ENCODE measurements at places on chromosomes 7 and 10.
A peak's percentile ranks its signal among the peaks of the same experiment; 100 is the strongest.

GRCh38 chr10:37067576-37067975 is 57.8 kb upstream of the ANKRD30A start:
- DNase-seq, result no peak

DNA sequence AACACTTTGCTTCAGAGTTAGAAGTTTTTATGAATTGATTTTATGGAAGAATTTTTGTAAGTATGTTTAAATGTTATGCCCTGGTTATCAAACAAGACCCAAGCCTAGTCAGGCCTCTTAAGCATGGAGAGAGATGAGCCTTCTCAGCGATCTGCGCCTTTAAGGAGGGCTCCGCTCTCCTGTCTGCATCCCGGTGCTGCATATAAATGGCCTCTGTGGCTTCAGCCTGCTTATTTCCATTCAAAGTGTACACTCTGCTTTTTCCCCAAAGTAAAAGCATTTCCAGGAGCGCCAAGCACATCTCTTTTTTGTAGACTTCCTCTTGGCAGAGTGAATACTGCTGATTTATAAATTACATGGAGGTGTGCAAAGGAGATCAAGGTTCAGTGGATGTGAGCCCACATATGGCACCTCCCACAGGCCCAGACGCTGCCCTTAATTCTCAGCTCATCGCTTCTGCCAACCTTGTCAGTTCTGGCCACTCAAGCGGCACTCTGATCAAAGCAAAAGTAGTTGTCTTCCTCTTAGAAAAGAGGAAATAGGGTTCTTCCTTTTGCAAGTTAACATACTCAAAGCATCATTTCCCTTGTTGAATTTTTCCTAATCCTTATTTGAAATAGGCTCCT is 70.0 kb upstream of the SFMBT2 start:
- no peak for DNase-seq

DNA sequence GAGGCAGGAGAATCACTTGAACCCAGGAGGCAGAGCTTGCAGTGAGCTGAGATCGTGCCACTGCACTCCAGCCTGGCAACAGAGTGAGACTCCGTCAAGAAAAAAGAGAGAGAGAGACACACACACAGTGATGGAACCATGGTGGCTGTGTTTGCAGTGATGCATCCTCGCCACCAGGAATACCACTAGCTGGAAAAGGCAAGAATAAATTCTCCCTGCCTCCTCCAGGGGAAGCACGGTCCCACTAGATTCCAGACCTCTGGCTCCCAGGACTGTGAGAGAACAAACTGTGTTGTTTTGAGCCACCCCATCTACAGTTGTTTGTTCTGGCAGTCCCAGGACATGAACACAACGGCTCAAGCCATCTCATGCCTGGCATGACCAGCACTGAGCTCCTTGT is 320.3 kb upstream of the FOXK1 start:
- DNase-seq, result no peak

GRCh38 chr10:31051703-31052102 is 20.0 kb upstream of the ZNF438 start:
- DNase-seq, result peak; percentile 38

DNA sequence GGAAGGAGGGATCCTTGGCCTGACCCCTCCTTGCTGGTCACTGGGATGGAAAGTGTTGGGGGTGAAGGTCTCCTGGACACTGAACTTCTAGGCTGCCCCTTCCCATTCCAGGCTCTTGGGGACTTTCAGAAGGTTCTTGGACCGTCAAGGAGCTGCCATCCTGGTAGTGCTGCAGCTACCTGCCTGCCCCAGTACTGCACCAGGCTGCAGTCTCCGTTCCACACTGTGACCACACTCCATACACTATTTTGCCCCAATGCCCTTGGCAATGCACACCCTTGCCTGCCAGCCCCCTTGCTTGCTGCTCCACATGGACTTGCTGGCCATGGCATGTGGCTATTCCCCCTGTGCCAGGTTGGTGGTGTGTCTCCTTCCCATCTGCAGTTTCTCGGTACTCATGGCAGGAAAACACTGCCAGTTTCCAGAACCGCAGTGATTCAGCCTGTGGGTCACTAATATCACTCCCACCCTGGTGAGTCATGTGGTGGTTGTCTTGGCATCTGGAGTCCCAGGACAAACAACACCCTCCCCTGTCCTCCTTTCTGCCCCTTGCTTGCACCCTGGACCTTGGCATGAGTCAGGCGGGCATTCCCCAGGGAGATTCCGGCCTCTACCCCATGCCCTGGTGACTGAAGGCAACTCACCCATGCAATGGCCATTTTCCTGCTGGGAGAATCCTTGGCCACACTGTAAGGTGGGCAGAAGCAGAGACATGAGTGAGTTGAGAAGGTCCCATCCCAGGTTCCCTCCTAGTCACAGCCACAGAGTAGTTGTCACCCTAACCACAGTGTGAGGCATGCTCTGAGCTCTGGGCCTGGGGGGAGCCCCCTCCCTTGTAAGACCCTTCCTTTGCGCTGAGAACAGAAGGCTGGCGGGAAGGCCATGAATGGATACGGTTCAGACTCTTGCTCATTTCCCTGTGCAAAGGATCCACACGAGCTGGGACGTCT is 32.8 kb downstream of the GOLGA7B start:
- DNase-seq, result peak; percentile 65

DNA sequence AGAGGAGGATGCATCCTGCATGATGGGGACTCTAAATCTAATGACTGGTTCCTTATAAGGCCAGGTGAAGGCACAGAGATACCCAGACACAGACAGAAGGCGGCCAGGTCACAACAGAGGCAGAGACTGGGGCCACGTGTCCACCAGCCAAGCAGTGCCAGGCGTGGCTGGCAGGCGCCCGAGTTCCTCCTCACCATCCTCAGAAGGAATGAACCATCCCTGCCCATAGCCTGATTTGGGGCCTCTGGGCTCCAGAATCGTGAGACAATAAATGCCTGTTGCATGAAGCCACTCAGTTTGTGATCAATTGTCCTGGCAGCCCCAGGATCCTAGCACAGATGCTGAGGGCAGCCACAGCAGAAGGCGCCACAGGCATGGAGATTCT is 69.0 kb upstream of the TNRC18 start:
- DNase-seq, result no peak

GRCh38 chr10:1577373-1577770 is 160.0 kb downstream of the ADARB2 start:
- no peak for DNase-seq

DNA sequence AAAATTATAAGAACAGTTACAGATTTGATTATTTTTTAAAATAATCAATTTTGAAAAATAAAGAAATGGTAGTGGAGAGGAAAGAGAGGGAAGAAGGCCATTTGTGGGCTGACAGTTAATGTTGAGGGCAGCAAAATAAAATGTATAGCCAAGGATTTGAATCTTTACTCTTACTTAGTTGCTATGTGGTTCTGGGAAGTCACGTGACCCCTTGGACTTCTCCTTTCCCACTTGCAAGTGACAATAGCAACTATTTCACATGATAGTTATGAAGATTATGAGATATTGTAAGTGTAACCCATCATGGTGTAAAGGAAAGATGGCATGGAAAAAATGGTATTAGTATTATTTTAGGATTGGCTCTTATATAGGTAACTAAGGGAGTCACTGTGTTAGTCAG is 567.3 kb upstream of the GHITM start:
- no peak for DNase-seq

DNA sequence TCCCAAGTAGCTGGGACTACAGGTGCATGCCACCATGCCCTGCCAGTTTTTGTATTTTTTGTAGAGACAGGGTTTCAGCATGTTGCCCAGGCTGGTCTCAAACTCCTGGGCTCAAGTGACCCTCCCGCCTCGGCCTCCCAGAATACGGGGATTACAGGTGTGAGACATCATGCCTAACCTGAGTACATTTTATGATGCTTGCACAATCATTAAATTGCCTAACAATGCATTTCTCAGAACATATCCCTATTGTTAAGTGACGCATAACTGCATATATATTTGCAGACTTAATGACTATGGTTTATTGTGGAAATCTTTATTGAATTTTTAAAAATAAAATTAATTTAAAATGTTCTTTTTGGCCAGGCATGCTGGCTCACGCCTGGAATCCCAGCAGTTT is 30.7 kb downstream of the INA start:
- no peak for DNase-seq

- no peak for DNase-seq
Observed at GRCh38 chr10:114307731-114308130, 68.7 kb downstream of the VWA2 start.

GRCh38 chr7:134886353-134887057 is 99.8 kb upstream of the AGBL3 start:
- DNase-seq, result peak; percentile 87

GRCh38 chr7:97512441-97513207 is 219.3 kb upstream of the TAC1 start:
- no peak for DNase-seq

- peak; percentile 70 for DNase-seq
Observed at GRCh38 chr7:113086431-113086888, at the start of gene GPR85. GPR85 (minus strand) TSS chr7:113086827; CDS start chr7:113084721, 2,106 bp downstream.

DNA sequence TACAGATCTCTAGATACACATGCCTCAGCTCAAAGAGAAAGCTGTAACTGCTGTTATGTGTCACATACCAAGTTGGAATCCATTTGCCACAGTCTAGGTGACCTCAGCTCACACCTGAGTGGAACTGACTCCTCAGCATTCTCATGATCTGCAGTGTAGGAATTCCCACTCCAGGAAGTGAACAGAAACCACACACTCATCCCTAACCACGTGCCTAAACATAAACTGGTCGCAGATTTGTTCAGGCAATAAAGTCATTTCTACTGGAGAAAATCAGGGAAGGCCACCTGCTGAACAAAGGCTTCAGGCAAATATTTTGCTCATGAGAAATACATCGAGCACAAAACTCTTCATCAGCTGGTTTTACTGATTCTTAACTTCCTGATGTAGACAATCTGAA is 23.0 kb upstream of the ZMYND11 start:
- no peak for DNase-seq

DNA sequence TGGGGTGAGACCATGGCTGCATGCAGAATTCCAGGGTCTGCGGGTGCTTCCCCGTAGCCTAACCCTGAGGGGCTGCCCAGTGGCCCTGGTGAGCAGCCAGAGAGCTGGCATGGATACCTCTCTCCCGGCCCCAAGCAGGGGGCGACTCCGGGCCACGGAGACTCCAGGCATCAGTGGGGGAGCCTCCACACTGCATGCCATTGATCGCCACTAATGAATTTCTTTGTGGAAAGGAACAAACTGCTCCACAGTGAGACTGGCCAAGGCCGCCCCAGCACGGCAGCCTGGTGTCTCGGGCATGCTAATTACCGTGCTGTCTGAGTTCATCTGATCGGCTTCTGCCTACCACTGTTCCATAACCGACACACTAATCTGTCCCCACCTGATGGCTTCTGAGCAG is 184.4 kb downstream of the GRID1 start:
- no peak for DNase-seq

- no peak for DNase-seq
Observed at GRCh38 chr7:51219261-51219988, 97.2 kb downstream of the COBL start.

- DNase-seq, result peak; percentile 29
Observed at GRCh38 chr7:28608731-28609130, 196.4 kb downstream of the CREB5 start.

GRCh38 chr10:75466001-75466400 is 34.6 kb downstream of the LRMDA start:
- DNase-seq, result no peak

DNA sequence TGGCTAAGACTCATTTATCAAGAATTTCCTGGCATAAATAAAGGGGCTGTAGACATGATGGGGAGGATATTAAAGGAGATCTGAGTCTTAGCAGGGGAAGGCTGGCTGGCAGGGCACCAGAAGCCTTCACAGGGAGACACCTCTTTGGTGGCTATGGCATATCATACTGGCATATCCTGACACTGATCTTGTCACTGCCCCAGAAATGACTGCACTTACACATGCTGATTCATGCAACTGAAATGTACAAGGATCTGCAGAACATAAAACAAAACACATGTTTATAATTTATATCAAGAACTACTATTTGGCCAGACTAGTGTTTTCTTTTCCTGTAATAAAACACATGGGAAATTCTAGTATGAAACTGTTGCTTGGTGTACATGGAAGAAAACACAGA is 5.5 kb upstream of the LIPN start:
- DNase-seq, result peak; percentile 66

- DNase-seq, result no peak
Observed at GRCh38 chr7:114979803-114980507, 58.1 kb downstream of the MDFIC start.

DNA sequence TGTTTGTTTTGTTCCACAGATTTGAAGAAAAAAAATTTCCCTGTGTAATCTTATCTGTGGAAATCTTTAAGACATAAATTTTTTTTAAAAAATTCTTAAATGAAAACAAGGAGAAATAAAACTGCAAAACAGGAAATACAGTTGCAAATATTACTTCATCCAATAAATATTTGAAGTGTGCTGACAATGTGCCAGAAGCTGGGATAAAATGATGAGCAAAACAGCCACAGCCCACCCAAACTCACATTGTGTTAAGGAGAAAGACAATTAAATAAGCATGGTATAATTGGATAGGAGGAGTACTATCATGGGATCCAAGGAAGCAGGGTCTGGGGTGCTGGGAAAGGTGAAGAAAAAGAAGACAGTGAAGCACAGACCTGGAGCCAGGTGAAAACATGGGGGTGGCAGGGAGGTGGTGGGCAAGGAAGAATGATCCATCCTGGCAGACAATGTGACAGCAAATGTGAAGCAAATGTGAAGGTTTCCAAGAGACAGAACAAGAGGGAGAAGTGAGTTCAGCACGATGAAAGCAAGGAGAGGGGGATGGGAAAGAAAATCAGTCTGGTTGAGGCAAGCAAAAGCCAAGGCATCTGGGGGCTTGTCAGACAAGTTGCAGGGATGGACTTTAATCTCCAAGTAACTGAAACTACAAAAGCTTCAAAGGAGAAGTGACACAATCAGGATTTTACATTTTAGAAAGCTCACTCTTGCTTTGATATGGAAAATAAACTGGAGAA is 135.9 kb downstream of the HIBADH start:
- no peak for DNase-seq

Measured in cardiac fibroblast (primary cell).